Activated T-cell treated with anti-CD3 and anti-CD28 coated beads for 4 hours (primary cell): ENCODE measurements at places on chromosomes 4 and X.

DNA sequence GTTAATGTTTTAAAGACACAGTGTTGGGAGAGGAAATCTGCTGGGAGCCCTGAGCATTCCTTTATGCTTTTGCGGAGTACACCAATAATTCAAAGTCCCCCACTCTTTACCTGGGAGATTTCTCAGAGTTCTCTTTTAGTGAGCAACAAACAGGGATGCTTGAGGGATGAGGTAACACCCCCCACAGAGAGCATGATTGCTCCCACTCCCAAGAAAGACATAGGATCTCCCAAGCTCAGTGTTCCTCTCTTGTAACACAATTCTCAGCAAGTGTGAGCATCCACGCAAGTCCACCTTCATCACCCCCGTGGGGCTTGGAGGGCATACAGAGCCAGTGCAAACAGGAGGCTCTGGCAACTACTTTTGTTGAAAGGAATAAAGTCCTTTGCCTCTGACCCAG lies 36.1 kb downstream of the GSPT2 start:
- no peak for DNase-seq

DNA sequence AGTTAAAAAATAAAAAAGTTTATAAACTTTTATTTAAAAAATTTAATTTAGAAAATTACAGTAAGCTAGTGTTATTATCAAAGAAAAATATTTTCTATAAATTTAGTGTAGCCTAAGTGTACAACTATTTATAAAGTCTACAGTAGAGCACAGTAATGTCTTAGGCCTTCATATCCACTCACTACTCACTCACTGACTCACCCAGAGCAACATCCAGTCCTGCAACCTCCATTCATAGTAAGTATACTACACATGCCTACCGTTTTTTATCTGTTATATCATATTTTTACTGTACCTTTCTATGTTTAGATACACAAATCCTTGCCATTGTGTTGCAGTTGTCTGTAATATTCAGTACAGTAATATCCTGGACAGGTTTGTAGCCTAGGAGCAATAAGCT lies 129.0 kb upstream of the FAM47B start:
- no peak for DNase-seq

GRCh38 chr4:81946996-81947395 lies 426.8 kb downstream of the HNRNPD start:
- no peak for DNase-seq

DNA sequence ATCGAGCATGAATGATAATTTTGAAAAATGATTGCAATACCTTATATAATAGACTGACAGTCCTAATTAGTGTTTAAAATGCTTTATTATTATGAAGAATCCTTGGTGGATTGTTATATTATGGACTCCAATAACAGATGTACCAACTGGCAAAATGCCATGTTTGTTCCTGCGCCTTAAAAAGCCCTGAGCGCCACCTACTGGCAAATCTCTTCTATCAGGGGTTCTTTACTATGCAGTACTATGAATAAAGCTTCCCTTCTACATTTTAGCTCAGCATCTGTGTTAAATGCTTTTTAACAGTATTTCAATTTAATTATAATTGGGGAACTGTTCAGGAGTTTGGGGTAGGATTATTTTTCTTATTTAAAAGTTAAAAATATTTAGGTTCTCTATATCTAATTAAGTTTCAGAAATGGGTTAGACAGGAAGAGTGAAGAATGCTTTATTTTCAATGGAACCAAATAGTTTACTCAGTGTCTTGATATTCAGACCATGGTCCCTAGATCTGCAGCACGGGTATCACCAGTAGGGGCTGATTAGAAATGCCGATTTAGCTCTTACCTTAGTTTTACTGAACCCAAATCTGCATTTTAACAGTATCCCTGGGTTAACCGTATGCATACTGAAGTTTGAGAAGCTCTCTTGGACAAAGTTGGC lies 20.0 kb downstream of the CFAP97 start:
- DNase-seq, result peak; percentile 73

DNA sequence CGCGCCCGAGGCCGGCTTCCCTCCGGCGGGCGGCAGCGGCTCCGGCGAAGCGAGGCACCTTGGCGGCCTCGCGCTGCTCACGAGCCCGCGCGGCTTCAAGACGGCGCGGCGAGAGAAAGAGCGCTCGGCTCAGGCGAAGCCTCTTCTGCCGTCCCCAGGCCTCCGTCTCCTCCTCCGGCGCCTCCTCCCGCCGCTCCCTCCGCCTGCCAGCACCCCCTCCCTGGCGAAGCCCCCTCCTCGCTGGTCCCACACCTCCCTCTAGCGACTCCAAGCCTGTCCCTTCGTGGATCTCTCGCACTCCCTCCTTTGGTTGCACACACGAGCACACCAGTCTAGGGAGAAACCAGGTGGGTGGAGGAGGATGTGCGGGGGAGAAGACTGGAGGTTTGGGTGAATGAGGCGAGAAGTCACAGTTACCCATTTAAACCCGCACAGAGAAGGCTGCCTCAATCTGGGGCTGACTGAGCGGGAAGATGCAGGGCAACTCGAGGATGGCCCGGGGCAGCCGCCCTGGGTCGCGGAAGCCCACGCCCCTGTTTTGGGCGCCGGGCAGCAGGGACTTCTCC lies at the start of gene CAMK2D:
CAMK2D (minus strand) TSS at position 119 of the 566 bp plus-strand sequence. CDS start 670 bp downstream, outside the sequence.
- peak; percentile 82 for DNase-seq

- DNase-seq, result no peak
Observed at GRCh38 chrX:99795495-99795894, 614.6 kb downstream of the PCDH19 start.

DNA sequence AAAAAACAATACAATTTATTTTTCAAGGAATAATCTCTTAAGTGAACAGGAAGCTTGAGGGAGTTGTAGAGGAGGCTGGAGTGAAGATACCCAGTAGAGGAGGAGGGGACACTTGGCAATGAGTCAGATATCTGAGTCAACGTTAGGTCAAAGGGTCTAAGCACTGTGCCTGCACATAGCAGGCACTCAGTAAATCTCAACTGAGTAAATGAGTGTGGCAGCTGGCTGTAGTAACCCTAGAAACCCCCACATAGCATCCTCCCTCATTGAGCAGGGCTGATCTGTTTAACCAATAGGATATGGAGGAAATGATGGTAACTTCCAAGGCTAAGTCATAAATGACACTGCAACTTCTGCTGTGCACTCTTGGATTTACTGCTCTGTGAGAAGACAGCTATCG lies 186.0 kb upstream of the FAM241A start:
- DNase-seq, result no peak

DNA sequence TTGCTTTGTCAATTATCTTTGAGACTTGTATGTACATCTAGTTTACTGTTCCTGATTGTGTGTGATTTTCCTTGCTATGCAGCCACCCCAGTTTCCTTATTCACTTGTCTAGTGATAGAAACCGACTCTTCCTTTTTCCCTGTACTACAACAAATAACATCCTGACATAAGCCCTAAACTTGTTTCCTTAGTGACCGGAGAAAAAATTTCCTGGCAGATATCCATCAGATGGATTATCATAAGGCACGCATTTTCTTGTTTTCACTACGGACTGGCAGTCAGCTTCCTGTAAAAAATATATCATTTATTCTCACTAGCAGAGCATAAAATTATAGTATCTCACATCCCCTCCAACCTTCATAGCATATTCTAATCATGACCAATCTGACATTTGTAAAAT lies 410.7 kb downstream of the CENPC start:
- DNase-seq, result no peak

DNA sequence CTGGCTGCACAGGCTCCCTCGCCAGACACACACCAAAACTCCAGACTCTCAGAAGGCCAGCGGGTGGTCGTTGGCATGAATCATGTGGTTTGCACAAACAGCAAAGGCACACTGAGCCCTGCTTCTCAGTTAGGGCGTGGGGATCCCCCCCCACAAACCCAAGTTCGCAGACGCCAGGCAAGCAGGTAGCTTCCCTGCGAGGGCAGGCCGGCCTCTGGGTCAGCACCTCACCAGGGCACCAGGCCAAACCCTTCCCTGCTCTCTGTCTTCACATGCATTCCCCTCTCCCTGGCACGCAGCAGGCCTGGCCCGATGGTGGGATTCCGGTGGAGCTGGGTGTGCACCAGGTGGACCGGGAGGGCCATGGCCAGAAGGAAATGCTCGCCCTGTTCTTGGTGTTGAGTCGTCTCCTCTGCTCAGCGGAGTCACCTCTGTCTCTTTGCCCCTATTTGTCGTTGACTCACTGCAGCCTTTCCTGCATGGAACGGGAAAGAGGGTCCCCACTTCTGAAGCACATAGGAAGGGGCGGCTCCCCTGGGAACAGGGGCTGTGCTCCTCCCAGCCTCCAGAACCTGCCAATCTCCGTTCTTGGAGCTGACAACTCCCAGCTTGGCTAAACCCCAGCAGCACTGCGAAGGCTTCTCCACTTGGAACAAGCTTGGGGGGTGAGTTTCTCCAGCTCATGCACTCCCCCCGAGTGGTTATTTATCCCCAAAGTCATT lies 51.4 kb downstream of the SORCS2 start:
- no peak for DNase-seq

GRCh38 chrX:68086709-68087108 lies 346.6 kb downstream of the OPHN1 start:
- no peak for DNase-seq

GRCh38 chr4:186719925-186720694 lies 3.5 kb downstream of the FAT1 start:
- no peak for DNase-seq

GRCh38 chr4:74294681-74295080 lies 13.6 kb upstream of the EPGN start:
- DNase-seq, result no peak

DNA sequence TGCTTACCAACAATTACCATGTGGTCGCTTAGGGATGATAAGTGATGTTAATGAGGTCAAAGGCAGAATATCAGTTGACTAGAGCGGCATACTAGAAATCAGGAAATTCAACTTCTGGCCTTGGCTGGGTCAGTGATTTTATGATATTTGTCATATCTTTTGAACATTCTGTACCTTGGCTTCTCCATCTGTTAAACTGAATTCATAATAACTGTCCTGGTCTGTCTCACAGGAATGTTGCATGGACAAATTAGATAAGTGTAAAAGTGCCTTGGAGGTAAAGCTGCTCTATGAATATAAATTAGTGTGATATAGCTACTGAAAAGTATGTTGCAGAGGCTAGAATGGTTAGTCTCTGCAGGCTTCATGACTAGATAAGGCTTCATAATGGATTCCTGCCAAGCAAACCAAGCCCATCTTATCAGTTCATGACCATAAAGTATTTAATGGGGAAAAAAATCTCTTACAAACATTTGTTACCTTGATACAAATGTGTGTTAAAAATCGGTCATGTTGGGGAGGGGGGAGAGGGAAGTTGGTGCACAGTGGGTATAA lies 104.6 kb upstream of the BMPR1B start:
- no peak for DNase-seq

- DNase-seq, result no peak
Observed at GRCh38 chr4:144562019-144562705, 83.8 kb upstream of the HHIP start.

- DNase-seq, result no peak
Observed at GRCh38 chr4:92266521-92266920, 37.2 kb upstream of the GRID2 start.

DNA sequence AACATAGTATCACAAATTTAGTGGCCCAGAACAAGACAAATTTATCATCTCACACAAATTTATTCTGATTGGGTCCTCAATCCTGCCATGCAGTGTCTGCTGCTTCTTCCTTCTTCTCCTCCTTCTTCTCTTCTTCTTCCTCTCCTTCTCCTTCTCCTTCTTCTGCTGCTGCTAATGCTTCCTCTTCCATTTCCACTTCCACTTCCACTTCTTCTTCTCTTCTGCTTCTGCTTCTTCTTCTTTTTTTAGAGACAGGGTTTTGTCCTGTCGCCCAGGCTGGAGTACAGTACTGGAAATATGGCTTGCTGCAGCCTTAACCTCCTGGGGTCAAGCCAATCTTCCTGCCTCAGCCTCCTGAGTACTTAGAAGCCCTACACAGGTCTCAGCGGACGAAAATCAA lies 37.5 kb downstream of the FGFBP1 start:
- DNase-seq, result no peak

- DNase-seq, result no peak
Observed at GRCh38 chr4:185580699-185581098, 45.4 kb upstream of the PDLIM3 start.

DNA sequence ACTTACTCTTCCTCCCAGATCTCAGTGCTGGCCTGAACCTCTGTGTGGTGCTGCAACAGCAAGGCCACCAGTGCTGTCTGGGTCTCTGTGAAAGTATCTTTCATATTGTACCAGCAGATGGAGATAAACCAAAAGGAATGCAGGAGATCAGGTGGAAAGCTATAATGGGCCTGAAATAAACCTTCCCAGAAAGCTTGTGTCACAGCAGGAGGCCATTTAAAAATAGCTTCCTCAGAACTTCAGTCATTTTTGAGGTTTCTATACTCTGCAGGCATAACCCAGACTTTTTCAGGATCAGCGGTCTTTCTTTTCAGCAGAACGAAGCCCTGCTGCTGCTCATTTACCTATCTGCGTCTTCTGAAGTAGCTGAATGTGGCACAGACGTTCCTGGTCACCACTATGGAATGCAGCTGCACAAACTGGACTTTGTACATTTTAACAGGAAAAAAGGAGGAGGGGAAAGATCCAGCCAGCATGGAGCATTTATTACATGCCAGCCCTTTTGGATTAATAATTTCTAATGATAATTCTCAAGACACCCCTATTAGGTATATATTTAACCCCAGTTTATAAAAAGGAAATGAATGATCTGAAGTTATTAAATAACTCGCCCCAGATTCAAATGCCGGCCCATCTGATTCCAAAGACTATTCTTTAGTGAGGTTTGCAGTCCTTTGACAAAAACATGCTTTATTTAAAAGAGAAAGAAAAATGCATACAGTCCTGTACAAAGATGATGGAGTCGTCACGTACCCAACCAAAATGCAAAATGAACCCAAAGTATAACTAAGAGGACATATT lies 119.7 kb downstream of the NFKB1 start:
- no peak for DNase-seq

DNA sequence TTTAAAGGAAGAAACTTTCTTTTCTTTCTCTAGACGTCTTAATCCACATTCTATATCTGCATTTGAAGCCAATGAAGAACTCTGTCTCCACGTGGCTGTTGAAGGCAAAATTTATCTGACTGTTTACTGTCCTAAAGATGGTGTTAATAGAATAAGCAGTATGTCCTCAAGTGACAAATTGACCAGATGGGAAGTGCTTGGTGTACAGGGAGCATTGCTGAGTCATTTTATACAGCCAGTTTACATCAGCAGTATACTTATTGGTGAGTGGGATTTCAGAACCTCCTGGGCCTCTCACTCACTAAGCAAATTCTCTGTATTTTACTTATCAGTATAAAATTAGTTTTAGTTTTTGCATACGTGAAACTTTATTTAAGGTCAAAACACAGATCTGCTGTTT lies 33.7 kb downstream of the ADAD1 start:
- DNase-seq, result no peak

GRCh38 chr4:53141308-53141707 lies 224.6 kb downstream of the SCFD2 start:
- DNase-seq, result no peak
